GM12878 (cell line): ENCODE measurements at places on chromosomes 4 and X. TPM values are rescaled to one million over a fixed set of nuclear protein-coding genes. Genes with fewer than 3 reads are reported as not detected.
A peak's percentile ranks its signal among the peaks of the same experiment; 100 is the strongest.

DNA sequence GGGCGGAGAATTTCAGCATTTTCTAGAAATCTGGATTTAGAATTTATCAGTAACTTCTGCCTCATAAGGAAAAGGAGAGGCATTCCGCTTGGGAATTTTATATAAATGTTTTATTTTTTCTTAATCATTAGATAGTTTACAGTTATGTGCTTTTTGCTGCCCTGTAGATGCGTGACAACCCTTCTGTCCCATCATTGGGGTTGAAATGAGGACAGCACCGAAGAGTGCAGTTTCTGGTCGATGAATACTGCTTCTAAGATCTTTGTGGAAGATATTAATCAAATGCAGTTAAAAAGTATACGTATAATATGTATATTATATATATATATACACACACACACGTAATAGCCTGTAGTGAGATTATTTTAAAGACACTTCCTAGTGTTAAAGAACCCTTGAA, 1.5 kb downstream of the RBPJ start:
- no peak for DNase-seq

- no peak for DNase-seq
Measured at GRCh38 chr4:74397748-74398426, 32.9 kb downstream of the EREG start.

DNA sequence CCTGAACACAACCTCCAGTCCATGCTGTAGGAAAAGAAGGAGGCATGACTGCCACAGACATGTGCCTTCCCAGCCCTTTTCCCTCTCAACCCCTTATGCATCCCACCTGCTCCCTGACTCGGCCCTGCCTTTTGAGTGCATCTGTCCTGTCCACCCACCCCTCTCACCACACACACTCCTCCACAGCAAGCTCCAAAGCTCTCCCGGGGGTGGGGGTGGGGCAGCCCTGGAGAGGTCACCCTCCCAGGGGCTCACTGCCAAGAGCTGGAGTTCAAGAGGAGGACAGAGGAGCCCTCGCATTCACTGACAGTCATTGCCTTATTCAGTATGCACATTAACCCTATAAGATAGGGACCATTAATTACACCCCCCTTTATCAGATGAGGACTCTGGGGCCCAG, 46.6 kb upstream of the MAMLD1 start:
- DNase-seq: no peak

DNA sequence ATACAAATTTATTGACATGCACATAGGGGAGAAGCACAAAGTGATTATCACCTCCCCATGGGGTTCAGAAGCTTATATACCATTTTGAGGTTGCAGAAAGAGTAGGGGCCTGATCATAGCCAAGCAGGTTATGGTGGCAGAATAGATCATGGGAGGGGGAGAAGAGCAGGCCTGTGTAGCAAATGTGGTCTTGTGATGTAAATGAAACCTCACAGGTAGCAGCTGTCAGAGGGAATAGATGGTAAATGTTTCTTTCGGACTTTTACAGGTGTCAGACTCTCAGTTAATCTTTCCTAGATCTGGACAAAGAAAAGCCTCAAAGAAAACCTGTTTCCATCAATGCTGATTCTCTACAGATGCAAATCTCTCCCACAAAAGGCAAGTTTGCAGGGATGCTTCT, 84.4 kb downstream of the CFAP299 start:
- no peak for DNase-seq

DNA sequence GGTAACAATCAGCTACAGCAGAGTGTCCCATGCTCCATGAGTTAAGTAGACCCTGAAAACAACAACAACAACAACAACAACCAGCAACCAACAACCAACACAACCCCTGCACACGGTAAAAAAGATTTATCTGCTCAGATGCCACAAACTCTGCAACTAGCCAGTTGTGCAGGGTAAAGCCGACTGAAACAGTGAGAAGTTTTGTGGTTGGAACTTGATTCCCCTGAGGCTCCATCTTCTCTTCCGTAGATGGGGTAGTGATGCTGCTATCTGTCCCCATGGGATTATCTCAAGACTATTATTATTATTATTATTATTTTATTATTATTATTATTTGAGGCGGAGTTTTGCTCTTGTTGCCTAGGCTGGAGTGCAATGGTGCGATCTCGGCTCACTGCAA, 50.6 kb upstream of the RAPGEF2 start:
- DNase-seq: peak; percentile 89

DNA sequence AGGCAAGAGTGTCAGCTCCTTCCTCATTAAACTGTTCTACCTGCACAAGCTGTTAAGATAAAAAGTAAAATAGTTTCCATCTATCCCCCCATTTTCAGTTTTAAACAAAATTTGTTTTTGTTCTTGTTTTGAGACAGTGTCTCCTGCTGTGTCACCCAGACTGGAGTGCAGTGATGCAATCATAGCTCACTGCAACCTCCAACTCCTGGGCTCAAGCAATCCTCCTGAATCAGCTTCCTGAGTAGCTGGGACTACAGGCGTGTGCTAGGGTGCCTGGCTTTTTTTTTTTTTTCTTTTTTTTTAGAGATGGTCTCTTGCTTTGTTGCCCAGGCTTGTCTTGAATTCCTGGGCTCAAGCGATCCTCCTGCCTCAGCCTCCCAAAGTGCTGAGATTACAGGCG, 105.4 kb downstream of the HS6ST2 start:
- no peak for DNase-seq

DNA sequence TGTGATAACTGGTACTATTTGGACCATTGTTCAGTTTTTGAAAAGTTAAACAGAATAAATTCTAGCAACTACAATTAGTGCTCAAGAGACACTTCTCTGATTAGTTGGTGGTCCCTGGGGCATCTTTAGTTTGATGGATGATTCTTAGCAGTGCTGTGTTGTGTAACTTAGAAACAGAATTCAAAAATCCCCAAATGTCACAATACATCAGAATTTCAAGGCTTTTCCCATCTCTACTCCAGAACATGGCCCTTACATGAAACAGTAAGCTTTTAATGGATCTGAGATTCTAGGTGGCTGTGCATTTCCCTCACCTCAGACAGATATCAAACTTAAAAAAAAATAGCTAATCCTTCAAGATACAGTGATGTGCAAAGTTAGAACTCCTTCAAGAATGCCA, 104.4 kb upstream of the CXCL13 start:
- DNase-seq: no peak

- DNase-seq: no peak
Measured at GRCh38 chr4:61741327-61742096, 541.4 kb downstream of the ADGRL3 start.

Gene PABPC4L
- total RNA-seq: not detected in 2 replicates

Gene VGLL1
- total RNA-seq: not detected in 2 replicates

Gene SLC38A5
- 95.6 and 102 TPM in 2 replicates for total RNA-seq
